ENCODE measurements at places on chromosomes 11 and 22. TPM values are rescaled to one million over a fixed set of nuclear protein-coding genes. Genes with fewer than 3 reads are reported as not detected.

DNA sequence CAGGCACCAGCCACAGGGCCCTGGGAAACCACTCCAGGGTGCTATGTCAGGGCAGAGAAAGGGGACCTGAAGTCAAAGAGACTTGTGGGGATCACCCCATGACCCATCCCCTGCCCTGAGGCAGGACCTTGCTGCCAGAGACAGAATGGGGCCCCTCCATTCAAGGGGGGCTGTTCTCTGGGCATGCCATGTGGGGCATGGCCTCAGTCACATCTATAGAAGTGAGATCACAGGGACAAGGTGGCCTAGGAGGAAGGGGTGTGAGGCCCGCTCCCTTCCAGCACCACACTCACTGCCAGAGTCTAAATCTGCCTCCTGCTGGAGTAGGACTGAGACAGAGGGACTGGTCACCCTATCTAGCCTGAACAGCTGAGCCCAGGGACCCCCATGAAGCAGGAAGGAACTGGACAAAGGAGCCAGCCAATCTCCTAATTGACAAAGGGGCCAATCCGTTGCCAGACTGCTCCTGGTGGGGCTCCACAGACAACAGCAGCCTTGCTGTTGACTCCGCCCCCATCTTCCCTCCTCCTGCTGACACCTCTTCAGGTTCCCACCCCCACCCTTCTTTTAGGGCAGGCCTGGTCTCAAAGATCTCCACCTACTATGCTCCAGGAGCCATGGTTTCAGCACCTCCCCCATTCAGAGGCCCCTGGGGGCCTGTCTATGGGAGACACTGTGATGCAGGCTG lies 26.0 kb downstream of the NEAT1 start:
- no peak overlapping the region for H3K27ac ChIP-seq
- DNase-seq = no peak
- H3K4me1 ChIP-seq = no peaks in the 10 kb centered on the region
- peaks cover 35% of the 10 kb centered on the region for H3K36me3 ChIP-seq
- no peaks in the 10 kb centered on the region for H3K27me3 ChIP-seq

- H3K27ac ChIP-seq = no peak overlapping the region
- H3K4me1 ChIP-seq = peaks cover 57% of the 10 kb centered on the region
- no peaks in the 10 kb centered on the region for H3K27me3 ChIP-seq
- H3K36me3 ChIP-seq = peaks cover 11% of the 10 kb centered on the region
Observed at GRCh38 chr22:43240614-43241013, 53.7 kb upstream of the TTLL12 start.

DNA sequence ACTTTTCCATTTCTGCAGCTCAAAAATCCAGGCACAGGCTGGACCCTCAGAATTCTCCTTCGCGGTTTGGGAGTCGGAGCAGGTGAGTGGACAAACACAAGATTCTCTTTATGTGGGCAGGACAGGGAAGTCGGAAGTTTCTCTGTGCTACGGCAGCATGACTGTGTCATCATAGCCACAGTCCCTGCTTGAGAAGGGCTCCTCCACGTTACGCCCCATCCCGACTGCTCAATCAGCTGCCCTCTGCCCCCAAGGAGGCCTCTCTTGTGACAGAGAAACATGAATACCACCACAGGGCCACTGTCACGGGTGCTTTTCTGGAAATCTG lies 89.0 kb upstream of the SHISAL1 start:
- no peak overlapping the region for H3K4me3 ChIP-seq
- no peak overlapping the region for H3K27ac ChIP-seq
- H3K27me3 ChIP-seq = no peaks in the 10 kb centered on the region
- H3K36me3 ChIP-seq = no peaks in the 10 kb centered on the region
- peaks cover 12% of the 10 kb centered on the region for H3K4me1 ChIP-seq
- DNase-seq = no peak

DNA sequence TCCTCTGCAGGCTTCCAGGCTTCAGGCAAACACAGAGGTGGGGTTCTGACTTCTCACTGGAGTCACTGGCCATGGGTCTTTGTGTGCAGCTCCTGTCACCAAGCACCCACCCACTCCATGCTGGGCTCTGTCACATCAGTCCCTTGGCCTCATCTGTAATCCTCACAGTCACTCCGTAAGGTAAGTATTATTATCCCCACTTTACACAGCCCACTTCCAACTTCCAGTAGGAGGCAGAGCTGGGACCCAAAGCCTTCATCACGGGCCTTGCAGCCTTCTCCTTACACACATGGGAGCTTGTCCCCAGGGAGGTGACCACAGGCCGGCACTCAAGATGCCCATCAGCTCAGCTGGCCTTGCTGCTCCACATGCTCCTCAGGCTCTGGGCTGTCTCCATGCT lies 266.7 kb upstream of the B3GAT1 start:
- DNase-seq = no peak
- H3K4me3 ChIP-seq = no peak overlapping the region
- H3K36me3 ChIP-seq = no peaks in the 10 kb centered on the region
- peaks cover 2% of the 10 kb centered on the region for H3K27me3 ChIP-seq
- H3K27ac ChIP-seq = no peak overlapping the region

GRCh38 chr11:68150037-68150436 lies 28.8 kb upstream of the CHKA start:
- no peak for DNase-seq
- no peaks in the 10 kb centered on the region for H3K36me3 ChIP-seq
- no peak overlapping the region for H3K4me3 ChIP-seq
- peaks cover 25% of the 10 kb centered on the region for H3K4me1 ChIP-seq

DNA sequence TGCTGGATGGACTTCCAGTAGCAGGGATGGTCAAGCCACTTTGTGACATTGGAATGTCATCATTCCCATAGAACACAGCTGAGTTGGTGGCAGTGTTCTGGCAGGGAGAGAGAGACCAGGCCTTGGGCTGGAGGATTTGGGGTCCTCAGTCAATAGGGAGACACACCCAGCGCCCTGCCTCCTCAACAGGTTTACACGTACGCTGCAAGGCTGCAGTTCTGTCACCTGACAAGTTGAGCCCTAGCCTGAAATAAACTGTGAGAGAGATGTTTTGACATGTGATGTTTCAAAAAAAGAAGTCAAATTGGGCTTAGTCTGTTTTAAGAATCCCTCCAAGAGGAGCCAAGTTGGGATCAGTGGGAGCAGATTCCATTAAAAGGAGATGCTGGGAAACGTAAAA lies 42.9 kb upstream of the CRYBB3 start:
- no peak for DNase-seq
- H3K36me3 ChIP-seq = peaks cover 11% of the 10 kb centered on the region
- H3K27me3 ChIP-seq = no peaks in the 10 kb centered on the region
- H3K4me3 ChIP-seq = no peak overlapping the region

GRCh38 chr11:70212227-70212811 lies 9.2 kb downstream of the FADD start:
- peaks cover 21% of the 10 kb centered on the region for H3K36me3 ChIP-seq
- no peak for DNase-seq
- H3K4me1 ChIP-seq = peaks cover 19% of the 10 kb centered on the region
- H3K27ac ChIP-seq = no peak overlapping the region

- DNase-seq = no peak
- no peak overlapping the region for H3K4me3 ChIP-seq
- H3K4me1 ChIP-seq = peaks cover 11% of the 10 kb centered on the region
- no peaks in the 10 kb centered on the region for H3K27me3 ChIP-seq
Observed at GRCh38 chr11:2541881-2542361, 97.1 kb downstream of the KCNQ1 start.

DNA sequence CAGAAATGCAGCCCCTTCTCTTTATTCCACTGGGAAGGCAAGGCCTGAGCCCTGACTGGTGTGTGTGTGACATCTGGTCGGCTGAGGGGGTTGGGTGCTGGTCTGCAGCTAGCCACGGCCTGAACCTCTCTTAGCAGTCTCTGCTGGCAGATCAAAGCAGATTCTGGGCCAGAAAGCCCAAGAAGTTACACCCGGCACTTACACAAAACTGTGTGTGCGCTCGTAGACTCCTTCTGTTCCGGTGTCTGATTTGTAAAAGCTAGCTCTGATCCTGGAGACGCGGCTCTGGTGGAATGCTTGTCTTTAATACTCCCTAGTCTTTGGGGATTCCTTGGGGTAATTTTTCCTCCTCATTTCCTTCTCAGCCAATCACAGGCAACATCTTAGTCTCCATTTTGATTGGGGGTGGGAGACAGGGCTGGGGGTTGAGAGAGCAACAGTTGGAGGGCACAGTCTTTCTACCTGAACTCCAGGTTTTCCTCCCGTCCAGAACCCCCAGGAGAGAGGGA lies 5.5 kb downstream of the PKNOX2 start:
- H3K4me3 ChIP-seq = no peak overlapping the region
- H3K27me3 ChIP-seq = peaks cover 4% of the 10 kb centered on the region
- H3K27ac ChIP-seq = peak overlapping the region; percentile 72
- peaks cover 3% of the 10 kb centered on the region for H3K36me3 ChIP-seq

DNA sequence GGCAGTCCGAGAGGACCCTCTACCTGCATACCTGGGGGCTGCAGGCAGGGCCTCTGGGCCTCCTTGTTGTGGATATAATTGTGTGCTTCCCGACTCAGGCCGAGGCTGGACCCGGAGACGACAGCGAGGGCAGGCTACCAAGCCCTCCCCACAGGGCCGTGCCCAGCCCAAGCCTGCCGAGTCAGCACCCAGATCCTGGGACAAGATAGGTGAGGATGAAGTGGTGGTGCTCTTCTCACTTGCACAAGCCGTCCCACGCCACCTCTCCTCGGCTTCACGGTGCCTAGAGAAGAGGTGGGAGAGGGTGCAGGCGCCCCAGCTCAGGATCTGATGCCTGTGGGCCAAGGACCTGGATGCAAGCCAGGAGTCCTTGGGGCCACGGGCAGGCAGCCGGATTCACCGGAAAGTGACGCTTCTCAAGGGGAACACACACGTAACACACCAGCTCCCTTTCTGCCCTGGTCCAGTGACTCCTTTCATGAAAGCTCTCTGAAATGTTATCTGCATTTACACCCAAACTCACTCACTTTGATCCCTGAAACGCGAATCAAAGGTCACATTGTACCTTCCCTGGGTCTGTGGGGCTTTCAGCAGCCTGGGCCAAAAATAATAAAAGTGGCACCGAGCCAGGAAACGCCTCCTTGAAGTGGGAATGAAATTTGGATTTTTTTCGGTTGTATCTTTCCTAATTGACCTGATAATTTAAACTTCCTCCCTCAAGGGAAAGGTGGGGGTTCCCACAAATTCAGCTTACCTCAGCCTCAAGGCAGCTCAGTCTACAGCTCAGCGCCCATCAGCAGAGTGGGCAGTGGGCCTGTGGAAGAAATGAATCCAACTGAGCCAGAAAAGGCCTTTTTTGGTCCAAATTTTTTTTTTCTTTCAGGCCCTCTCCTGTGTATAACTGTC lies 1.1 kb upstream of the GNB1L start:
- no peak for DNase-seq
- H3K36me3 ChIP-seq = peaks cover 24% of the 10 kb centered on the region
- peak overlapping the region; percentile 89 for H3K4me3 ChIP-seq
- H3K27ac ChIP-seq = peak overlapping the region; percentile 86
- H3K27me3 ChIP-seq = no peaks in the 10 kb centered on the region

DNA sequence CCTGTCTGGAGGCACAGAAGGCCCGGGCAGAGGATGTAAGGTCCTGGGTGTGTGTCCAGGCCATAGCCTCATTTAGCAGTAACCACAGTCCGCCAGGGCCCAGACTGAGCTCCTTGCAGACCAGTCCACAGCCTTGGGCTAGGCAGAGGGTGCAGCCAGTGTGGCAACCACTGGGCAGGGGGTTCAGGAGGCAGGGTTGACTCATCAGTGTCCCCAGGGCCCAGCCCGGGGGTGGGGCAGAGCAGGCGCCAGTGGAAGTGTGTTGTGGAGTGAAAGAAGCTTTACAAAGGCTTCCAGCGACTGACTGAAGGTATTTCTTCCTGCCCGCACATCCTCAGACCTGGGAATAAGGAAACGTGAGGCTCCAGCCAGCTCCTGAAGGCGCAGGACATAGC lies 27.7 kb upstream of the WNT11 start:
- DNase-seq = no peak
- H3K4me1 ChIP-seq = peaks cover 27% of the 10 kb centered on the region
- H3K27me3 ChIP-seq = no peaks in the 10 kb centered on the region
- no peaks in the 10 kb centered on the region for H3K36me3 ChIP-seq
- no peak overlapping the region for H3K4me3 ChIP-seq

DNA sequence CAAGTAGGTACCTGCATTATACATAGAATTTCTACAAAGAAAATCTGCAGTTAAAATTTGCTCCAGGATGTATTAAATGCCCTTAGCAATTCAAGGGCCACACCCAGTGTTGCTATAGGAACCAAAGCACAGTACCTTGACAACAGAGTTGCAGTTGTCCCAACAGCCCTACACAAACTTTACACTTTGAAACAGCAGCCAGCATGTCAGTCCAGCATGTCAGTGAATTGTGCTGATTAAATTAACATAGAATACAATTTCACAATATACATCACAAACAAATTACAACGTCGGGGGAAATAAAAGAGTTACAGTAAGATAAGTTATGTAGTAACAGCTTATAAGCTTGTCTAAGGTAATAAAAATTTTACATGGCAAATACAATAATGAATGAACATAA lies 389.2 kb downstream of the SOX6 start:
- no peak overlapping the region for H3K4me3 ChIP-seq
- peaks cover 10% of the 10 kb centered on the region for H3K4me1 ChIP-seq
- H3K27ac ChIP-seq = no peak overlapping the region
- DNase-seq = peak; percentile 21
- no peaks in the 10 kb centered on the region for H3K27me3 ChIP-seq
- H3K36me3 ChIP-seq = peaks cover 3% of the 10 kb centered on the region

GRCh38 chr11:44870181-44870580 lies 80.5 kb downstream of the TP53I11 start:
- H3K36me3 ChIP-seq = no peaks in the 10 kb centered on the region
- no peak overlapping the region for H3K27ac ChIP-seq
- peaks cover 54% of the 10 kb centered on the region for H3K4me1 ChIP-seq
- DNase-seq = no peak
- no peaks in the 10 kb centered on the region for H3K27me3 ChIP-seq

Gene PANX2
- 3.3 TPM for total RNA-seq

Gene ASRGL1
- total RNA-seq = 24.9 TPM

Gene C1QTNF4
- total RNA-seq = 15.8 TPM

Gene KCNK4
- total RNA-seq = 3.2 TPM

Gene PDE3B
- 37.7 TPM for total RNA-seq

Gene CCDC15
- 4.6 TPM for total RNA-seq

Gene INS
- not detected for total RNA-seq

Gene OR56A1
- 0.06 TPM for total RNA-seq

Gene APOL5
- not detected for total RNA-seq

Gene PSMA1
- total RNA-seq = 135 TPM

All from spinal cord (tissue), 10 donors.